ENCODE measurements at places on chromosomes 16 and 17.

DNA sequence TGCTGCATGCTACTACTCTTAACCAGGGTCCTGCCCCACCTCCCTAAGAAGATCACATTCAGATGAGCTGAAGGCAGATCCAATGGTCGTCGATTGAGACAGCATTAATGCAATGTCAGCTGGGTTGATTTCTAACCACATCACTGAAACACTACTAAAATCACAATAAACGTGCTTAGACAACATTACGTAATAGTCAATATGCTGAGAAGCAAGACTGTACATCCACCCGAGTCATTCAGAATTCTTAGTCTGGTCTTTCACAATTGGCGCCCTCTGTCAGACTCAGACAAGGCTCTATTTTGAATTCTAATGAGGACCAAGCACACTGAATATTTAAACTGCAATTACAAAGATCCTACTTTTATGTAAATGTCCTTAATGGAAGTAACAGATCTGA lies 205.2 kb downstream of the STX8 start:
- DNase-seq: no peak

DNA sequence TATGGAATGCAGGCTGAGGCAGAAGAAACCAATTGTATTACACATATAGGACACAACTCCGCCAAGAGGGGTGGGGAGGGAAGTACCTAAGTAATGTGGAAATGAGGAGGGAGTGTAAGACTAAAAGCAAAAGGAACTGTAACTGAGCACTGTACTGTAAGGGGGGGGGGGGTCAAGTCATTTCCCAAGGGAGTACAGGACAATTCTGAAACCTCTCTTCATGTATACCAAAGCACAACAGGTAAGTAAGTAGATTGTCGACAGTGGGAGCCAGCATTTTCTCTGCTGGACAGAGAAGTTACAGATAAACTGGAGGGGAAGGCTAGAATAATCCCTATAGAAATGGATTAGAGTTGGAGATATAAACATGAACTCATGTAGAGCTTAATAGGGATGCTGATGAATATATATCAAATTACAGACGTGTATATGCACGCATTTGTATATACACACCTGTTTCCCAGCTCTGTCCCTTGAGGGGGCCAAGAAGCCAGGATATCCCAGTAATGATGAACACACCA lies 6.4 kb downstream of the USP22 start:
- DNase-seq: no peak

GRCh38 chr16:65497571-65497970 lies 375.7 kb upstream of the CDH11 start:
- no peak for DNase-seq

DNA sequence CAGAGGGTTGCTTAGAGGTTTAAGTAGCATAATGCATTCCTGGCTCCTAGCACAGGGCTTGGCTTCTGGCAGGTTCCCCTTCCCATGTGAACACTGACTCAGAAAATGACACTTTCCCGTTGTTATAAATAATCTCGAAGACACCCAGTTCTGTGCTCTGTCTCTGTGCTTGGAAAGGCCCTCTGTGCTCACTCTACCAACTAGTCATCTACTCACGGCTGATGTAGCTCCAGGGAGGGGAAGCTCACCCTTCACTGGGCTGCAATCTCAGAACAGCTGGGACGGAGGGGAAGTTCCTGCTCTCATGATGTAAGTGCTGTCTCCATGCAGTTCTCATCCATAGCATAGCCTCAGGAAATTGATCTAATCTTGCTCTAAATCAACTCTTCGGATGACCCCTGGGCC lies 230.5 kb upstream of the ASIC2 start:
- no peak for DNase-seq

DNA sequence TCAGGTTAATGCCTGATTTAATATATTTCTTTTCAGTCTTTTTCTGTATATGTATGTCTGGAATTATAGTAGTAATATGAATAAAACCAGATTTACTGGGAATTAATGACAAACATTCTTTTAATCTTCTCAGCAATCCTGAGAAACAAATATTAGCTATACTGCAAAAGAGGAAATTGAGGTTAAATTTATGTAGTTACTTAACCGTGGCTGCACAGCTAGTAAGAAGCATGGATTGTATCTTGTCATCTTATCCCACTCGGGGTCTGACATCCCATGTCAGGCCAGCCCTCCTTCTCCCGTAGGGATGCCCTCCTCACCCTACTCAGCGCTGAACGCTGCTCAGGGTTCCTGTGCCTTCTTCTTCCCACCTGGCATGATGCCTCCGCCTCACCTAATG lies 143.0 kb downstream of the FTO start:
- DNase-seq: no peak

Data from activated CD4-positive, alpha-beta T cell treated with anti-CD3 and anti-CD28 coated beads, Interleukin-2, amount 10 ng/mL, durations not matched to agents 7 days and 5 days (primary cell).